ENCODE measurements at places on chromosomes 1 and 21.

GRCh38 chr1:59743324-59744091 is 71.2 kb upstream of the HOOK1 start:
- no peak for DNase-seq

DNA sequence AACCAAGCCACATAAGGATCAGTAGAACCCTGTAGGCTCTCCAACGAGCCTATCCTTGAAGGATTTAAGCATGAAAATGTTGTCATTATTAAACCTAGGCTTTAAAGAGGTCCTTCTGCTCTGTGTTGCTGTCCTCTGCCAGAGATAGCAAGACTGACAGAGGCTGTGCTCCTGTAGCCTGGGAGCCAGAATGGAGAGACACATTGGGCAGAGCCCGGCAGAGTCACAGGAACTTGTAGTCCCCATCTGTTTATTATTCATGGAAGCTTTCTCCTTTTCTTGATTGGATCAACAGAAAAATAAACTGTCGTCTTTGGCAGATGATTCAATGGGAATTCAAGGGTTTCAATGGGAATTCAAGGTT is 19.2 kb upstream of the SLAMF1 start:
- no peak for DNase-seq

- DNase-seq, result no peak
Observed at GRCh38 chr1:228836427-228836826, 101.1 kb downstream of the RHOU start.

DNA sequence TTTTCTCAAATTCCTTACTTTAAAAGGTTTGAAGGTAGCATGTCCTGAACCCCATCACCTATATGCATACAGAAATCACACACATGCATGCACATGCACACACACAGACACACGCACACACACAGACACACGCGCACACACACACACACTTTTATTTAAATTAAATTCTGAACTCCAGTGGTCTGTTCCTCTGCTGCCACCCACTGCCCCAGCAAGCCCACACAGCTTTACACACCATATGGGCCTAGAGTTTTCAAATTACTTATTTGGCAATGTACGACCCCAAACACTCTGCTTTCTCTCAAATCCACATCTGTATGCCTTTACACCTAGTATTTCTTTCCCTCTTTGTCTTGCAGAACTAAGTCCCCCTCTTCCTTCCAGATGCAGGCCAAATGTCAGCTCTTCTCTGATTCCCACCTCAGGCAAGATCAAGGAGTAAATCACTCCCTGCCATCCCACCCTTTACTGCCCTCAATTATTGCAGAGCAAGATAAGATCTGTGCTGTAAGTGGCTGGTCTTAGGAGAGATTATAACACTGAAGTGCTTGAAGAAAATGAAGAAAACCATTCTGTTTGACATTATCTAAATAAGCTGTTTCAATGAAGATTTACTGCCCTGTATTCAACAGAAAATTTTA is 429.9 kb upstream of the CXADR start:
- no peak for DNase-seq

DNA sequence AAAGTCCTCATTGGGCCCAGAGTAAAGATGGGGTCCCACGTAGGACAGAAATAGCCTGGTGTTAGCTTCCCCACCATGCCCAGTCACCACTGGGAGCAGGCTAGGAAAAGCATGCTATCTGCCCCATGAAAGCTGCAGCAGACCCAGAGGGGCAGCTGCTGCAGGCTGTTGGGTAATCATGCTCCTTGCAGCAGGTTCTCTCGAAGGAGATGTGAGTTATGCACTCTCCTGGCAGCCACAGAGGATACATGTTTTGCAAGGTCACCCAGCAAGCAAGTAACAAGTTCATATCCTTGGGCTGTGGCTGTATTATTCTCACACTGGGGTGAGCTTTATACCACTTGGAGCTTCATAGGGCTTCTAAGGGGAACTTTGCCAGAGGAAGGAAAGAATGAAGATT is 9.1 kb upstream of the HEYL start:
- DNase-seq, result no peak

GRCh38 chr1:236746785-236747184 is 48.3 kb upstream of the MTR start:
- DNase-seq, result no peak

GRCh38 chr1:65245295-65245694 is 64.0 kb upstream of the DNAJC6 start:
- DNase-seq, result no peak

- no peak for DNase-seq
Observed at GRCh38 chr1:197320991-197321531, 53.0 kb downstream of the CRB1 start.

GRCh38 chr1:225825078-225825477 is 15.2 kb downstream of the EPHX1 start:
- no peak for DNase-seq

- DNase-seq, result no peak
Observed at GRCh38 chr1:188056011-188056410, 1227.3 kb downstream of the PLA2G4A start.

DNA sequence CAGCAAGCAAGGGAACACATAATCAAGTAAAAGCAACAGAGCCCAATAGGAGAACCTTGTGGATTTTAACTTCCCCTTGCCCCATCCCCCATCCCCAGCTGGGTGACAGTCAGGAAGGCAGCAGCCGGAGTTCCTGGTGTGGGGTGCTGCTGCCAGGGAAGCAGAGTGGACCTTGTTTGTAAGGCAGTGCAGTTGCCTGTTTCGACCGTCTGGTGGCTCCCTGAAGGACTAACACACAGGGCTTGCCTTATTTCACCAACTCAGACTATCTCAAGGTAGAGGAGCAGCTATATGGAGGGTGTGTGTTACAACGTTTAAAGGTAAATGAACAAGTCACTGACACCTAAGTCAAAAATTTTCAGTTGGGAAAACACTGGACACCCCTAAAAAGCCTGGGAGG is 6.6 kb downstream of the KRTAP10-8 start:
- no peak for DNase-seq

GRCh38 chr1:97826820-97827219 is 94.0 kb downstream of the DPYD start:
- no peak for DNase-seq

DNA sequence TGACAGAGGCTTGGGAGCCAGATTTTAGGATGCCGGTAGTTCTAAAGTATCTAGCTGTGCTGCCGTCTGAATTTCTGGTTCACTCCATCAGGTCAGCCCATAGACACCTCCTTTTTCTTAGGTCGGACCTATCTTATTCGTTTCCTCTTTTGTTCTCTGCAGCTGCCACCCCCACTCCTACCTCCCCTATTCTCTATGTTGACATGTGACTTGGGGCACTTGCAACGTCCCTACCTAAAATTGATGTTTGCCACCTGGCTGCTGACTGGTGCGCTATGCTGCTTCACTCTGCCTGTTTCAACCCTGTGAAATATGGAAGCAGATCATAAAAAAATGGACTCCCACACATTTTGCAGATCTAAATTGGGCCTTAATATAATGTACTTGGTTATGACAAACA is 55.3 kb downstream of the PBX1 start:
- no peak for DNase-seq

DNA sequence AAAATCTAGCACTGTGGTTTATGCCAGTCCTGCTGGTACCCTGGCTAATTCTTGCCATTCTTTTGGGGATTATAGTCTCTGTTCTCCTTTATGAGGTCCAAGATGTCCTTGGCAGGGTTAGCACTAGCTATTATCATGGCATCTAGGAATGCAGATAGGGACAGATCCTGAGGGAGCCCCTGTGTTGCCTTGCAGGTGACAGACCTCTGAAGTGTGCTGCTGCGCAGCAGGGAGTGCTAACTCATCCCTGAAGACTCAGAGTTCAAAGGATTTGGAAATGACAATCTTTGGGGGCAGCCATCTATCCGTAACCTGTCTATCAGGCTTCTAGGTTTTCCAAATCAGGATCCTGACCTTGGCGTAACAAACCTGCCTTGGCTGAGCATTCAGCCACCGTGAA is 16.3 kb downstream of the ZFYVE9 start:
- DNase-seq, result no peak

GRCh38 chr1:98342566-98342965 is 319.0 kb upstream of the SNX7 start:
- DNase-seq, result no peak

GRCh38 chr21:23853796-23854379 is 1753.4 kb downstream of the MRPL39 start:
- DNase-seq, result no peak

DNA sequence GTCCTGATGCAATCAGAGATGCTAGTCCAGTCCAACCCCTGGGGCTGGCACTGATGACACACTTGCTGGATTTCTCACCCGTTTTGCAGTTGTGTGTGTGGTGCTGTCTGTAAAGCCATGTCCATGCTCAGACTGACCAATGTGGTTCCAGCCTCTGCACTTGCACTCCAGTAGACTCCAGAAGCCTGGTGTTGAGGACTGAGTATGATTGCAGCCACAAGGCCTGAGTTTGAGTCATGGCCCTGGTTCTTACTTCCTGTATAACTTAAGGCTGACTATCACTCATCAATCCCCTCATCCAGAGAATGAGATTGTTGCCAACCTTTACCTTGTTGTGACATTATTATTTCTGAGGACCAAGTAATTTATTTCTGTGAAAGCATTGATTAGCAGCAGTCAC is 34.8 kb upstream of the IKBKE start:
- no peak for DNase-seq

DNA sequence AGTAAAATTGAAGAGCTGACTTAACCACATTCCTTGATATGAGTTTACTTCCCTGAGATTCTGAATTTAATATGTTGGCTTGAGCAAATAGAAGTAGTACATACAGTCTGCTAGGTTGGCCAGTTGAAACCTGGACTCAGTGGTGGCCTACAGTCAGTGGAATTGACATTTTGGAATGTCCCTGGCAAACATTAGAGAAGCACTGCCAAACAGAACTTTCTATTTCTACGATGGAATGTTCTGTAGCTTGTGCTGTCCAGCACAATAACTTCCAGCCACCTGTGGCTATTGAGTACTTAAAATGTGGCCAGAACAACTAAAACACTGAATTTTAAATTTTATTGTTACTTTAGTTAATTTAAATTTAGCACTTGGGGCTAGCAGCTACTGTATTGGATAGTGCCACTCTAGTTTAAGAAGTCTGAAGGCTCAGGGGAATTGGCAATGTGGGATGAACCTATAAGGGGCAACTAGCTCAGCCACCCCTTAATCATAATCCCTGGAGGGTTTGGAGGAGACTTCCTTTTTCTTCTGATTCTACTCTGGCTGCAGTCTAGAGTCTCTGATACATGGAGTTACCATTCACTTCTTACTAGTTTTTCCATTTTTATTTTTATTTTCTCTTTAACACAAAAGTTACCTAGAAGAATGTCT is 10.3 kb upstream of the TEDDM1 start:
- no peak for DNase-seq

DNA sequence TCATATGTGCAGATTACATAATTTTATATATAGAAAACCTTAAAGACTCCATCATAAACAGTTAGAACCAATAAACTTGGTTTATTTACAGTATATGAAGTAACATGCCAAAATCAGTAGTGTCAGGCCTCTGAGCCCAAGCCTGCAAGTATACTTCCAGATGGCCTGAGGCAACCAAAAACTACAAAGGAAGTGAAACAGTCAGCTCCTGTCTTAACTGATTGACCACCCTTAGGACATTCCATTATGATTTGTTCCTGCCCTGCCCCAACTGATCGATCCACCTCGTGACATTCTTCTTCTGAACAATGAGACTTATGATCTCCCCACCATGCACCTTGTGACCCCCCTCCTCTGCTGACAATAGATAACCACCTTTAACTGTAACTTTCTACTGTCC is 630.3 kb downstream of the AMY1C start:
- DNase-seq, result no peak

GRCh38 chr1:245988393-245989078 is 518.5 kb downstream of the SMYD3 start:
- no peak for DNase-seq

- no peak for DNase-seq
Observed at GRCh38 chr1:245704341-245704740, 549.6 kb downstream of the KIF26B start.

DNA sequence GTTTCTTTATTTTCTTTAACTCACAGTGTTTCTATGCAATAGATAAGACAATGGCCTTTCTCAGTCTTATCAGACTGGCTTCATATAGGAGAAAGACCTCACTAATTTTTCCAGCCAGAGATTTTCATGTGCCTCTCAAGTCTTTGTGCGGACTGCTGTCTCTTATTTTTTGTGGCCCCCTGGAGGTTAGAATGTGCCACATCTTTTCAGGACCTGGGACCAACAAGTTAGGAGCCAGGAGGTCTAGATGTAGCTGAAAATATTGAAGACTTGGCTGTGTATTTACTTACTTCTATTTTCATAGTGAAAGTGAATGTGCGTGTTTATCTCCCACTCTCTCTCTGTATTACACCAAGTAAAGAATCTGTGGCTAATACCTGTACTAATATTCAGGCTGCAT is 42.1 kb upstream of the CFHR3 start:
- no peak for DNase-seq

DNA sequence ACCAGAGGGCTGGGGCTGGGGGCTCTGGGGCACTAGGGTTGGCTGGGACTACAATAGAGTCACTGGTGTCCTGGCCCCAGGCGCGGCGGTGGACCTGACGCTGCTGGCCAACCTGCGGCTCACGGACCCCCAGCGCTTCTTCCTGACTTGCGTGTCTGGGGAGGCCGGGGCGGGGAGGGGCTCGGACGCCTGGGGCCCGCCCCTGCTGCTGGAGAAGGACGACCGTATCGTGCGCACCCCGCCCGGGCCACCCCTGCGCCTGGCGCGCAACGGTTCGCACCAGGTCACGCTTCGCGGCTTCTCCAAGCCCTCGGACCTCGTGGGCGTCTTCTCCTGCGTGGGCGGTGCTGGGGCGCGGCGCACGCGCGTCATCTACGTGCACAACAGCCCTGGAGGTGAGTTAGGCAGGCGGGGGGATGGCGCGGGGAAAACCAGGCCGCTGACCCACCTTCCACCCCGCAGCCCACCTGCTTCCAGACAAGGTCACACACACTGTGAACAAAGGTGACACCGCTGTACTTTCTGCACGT is 4.1 kb downstream of the TIE1 start:
- no peak for DNase-seq

GRCh38 chr1:81007024-81007423 is 793.7 kb upstream of the ADGRL2 start:
- DNase-seq, result no peak

- peak; percentile 88 for DNase-seq
Observed at GRCh38 chr1:160261556-160261892, 825 bp downstream of the DCAF8 start.

GRCh38 chr1:219119839-219120238 is 53.8 kb upstream of the LYPLAL1 start:
- no peak for DNase-seq

DNA sequence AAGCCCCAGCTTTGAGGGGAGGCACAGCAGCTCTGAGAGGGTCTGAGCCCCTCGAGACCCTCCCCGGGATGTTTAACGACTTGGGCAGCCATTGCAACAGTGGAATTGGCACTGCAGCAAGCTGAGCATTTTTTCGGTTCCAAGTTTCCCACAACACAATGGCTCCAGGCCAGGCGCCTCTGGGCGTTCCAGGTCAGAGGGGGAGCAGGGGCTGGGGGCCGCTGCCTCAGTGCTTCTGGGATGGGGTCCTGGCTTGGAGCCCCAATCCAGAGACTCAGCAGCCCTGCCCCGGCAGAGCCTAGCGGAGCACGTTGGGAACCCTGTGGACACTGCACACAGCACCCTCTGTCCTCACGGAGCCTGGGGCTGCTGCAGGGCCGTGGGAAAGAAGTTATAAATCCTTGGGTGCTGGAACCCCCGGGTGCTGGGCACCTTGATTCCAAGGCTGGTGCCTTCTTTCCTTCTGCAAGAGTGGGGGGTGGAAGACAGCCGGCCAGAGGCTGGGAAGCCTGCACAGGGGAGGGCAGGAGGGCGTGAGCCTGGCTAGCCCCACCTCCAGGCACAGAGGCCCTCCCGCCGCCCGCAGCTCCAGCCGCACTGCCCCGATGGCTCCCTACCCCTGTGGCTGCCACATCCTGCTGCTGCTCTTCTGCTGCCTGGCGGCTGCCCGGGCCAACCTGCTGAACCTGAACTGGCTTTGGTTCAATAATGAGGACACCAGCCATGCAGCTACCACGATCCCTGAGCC is 50.1 kb downstream of the COL18A1 start:
- no peak for DNase-seq

All from natural killer cell treated with Interleukin-12 subunit alpha and Interleukin-12 subunit beta and Interleukin-15 and Interleukin-18, amount 100 ng/mL, for 72 hours (primary cell).